ENCODE measurements at places on chromosomes 5 and 9.

DNA sequence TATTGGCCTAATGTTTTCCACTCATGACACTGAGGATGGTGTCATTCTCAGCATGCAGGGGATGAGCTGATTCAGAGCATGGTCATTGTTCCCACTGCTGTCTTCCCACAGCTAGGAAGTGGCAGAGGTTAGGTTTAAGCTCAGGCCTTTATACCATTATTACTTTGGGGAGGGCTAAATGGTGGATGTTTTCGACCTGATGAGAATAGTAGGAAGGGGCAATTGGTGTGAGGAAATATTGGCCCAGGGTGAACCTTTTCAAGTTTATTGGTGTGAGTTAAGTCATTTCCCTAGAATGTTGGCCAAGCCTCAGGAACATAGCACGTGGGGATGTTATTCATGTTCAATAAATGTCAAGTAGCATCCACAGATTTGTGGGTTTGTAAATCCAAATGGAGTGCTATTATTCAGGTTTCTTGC, 59.6 kb downstream of the ARHGAP26 start:
- no peak for DNase-seq

DNA sequence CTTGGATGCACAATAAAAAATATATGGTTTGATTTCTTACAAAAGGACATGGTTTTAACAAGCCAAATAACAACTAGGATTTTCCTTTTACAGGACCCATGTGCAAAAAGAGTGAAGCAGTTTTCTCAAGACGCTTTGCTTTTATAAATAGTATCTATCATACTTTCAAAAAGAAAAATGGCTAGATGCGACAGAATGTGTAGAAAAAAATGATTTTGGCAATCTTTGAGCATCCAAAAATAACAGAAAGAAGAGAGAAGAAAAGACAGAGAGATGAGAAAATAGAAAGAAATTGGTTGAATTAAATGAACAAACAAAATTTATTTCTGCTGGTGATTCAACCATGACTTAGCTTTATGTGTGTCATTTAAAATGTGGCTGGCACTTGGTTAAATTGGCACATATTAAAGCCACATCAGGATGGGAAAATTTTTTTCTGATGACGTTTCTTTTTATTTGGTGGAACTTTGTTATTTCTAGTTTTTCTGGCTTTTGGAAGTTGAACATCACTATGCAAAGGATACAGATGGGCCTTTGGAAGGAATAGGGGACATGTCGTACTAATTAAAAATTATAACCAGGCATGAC, 35.6 kb upstream of the NREP start:
- DNase-seq = no peak

- no peak for DNase-seq
Measured at GRCh38 chr5:58844395-58844794, 261.5 kb downstream of the RAB3C start.

GRCh38 chr5:126847826-126848251, 70.9 kb downstream of the LMNB1 start:
- no peak for DNase-seq

GRCh38 chr9:37668116-37668601, 17.4 kb downstream of the FRMPD1 start:
- DNase-seq = no peak

DNA sequence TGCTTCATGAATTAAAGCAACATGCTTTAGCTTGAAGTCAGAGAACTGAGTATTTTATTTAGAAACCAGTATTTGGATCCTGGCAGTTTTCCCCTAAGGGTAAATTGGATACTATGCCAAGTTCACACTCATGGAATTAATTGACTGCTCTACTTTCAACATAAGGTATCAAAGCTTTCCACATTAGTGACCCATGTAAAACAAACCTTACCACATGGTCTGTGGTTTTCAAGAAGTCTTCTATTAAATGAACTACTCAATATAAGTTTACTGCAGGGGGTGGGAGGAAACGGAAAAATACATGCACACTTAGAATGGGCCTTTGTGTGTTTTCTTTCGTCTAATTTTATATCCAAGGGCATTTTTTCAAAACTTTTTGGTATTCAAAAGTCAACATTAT, 232.0 kb upstream of the FBXL7 start:
- DNase-seq = no peak

GRCh38 chr9:114733816-114734215, 51.8 kb upstream of the TEX48 start:
- DNase-seq = no peak

DNA sequence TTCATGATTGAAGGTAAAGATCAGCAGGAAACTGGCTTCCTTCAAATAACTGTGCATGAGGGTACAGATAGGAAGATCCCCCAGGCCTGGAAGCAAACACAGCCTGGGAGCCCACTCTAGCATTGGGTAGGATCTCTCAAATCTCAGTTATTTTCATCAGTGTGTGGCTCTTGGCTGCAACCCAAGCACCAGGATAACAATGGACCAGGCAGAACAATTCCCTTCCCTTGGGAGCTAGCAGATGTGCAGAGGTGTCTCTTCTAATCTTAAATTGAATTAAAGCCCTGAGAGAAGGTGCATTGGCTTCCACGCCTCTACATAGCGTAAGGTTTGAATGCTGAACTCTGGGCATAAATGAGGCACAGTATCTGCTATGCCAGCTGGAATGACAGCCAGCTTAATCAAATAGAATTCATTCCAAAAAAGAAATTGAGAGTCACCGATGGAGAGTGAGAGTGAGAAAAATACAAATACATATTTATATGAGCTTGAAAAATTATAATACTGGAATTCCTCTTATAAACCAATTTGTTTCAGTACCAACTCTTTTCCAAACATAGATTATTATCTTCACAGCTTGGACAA, 957.3 kb downstream of the CDH12 start:
- DNase-seq = no peak
